ENCODE measurements at places on chromosomes 5 and 9. TPM values are rescaled to one million over a fixed set of nuclear protein-coding genes. Genes with fewer than 3 reads are reported as not detected.

The TEK gene
- not detected for total RNA-seq

The MZB1 gene
- 0.24 TPM for total RNA-seq

The THBS4 gene
- 5.6 TPM for total RNA-seq

The CCDC152 gene
- total RNA-seq = 0.17 TPM

The ARSI gene
- total RNA-seq = 0.24 TPM

The TMC1 gene
- total RNA-seq = not detected

The GRIA1 gene
- total RNA-seq = not detected

The CEP72 gene
- 24.8 TPM for total RNA-seq

The C9orf153 gene
- 0.69 TPM for total RNA-seq

The TMEM174 gene
- total RNA-seq = not detected

The MARCOL gene
- not detected for total RNA-seq

The AGXT2 gene
- not detected for total RNA-seq

The ADGRV1 gene
- total RNA-seq = 87.6 TPM

The SPINK7 gene
- not detected for total RNA-seq

The TEX48 gene
- total RNA-seq = not detected

The GABRA6 gene
- not detected for total RNA-seq

The AMBP gene
- 678 TPM for total RNA-seq

The TAF11L5 gene
- not detected for total RNA-seq

The UGCG gene
- 27.7 TPM for total RNA-seq

The CPLANE1 gene
- total RNA-seq = 31.2 TPM

The FUT7 gene
- total RNA-seq = not detected

The LECT2 gene
- not detected for total RNA-seq

The EQTN gene
- total RNA-seq = 1.1 TPM

The WDR5 gene
- total RNA-seq = 46.8 TPM

The PCDHGA10 gene
- total RNA-seq = 14.6 TPM

The CDO1 gene
- 24.6 TPM for total RNA-seq

The TRIP13 gene
- 11.9 TPM for total RNA-seq

The GCNT4 gene
- 3.3 TPM for total RNA-seq

The C5orf58 gene
- total RNA-seq = not detected

The HCN1 gene
- 0.14 TPM for total RNA-seq

The IFNK gene
- total RNA-seq = not detected

The CDH18 gene
- total RNA-seq = 1.9 TPM

The ORM2 gene
- total RNA-seq = 3.2 TPM

The SPACA9 gene
- total RNA-seq = 3.6 TPM

The SLC6A7 gene
- not detected for total RNA-seq

The IGFBPL1 gene
- total RNA-seq = 4.7 TPM

The ABLIM3 gene
- total RNA-seq = 0.27 TPM

The C7 gene
- total RNA-seq = 6.1 TPM

The ZNF300 gene
- 17.2 TPM for total RNA-seq

The SMIM33 gene
- not detected for total RNA-seq

The SLC1A3 gene
- 14.5 TPM for total RNA-seq

The SVEP1 gene
- 0.42 TPM for total RNA-seq

The ZNF189 gene
- 31.4 TPM for total RNA-seq

The ENC1 gene
- 78.7 TPM for total RNA-seq

The RELL2 gene
- 6.7 TPM for total RNA-seq

The CAMLG gene
- total RNA-seq = 45.3 TPM

The ROPN1L gene
- total RNA-seq = 0.43 TPM

The CYSRT1 gene
- total RNA-seq = 1.2 TPM

Measured in progenitor cell of endocrine pancreas (in vitro differentiated cells).